ENCODE measurements at places on chromosomes 3 and 15.

GRCh38 chr15:62979252-62979651 is 63.3 kb upstream of the TPM1 start:
- no peak for DNase-seq

DNA sequence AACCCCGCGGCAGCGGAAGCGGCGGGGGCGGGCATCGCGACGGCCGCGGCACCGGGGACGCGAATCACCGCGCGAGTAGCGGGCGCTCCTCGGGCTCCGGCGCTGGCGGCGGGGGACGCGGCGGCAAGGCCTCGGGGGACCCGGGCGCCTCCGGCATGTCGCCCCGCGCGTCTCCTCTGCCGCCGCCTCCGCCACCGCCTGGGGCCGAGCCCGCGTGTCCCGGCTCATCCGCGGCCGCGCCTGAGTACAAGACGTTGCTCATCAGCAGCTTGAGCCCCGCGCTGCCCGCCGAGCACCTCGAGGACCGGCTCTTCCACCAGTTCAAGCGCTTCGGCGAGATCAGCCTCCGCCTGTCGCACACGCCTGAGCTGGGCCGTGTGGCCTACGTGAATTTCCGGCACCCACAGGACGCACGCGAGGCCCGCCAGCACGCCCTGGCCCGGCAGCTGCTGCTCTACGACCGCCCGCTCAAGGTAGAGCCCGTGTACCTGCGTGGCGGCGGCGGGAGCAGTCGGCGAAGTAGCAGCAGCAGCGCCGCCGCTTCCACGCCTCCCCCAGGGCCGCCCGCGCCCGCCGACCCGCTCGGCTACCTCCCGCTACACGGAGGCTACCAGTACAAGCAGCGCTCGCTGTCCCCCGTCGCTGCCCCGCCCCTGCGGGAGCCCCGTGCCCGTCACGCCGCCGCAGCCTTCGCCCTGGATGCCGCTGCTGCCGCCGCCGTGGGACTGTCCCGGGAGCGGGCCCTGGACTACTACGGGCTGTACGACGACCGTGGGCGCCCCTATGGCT is 675 bp downstream of the RBM15B start:
- peak; percentile 27 for DNase-seq

DNA sequence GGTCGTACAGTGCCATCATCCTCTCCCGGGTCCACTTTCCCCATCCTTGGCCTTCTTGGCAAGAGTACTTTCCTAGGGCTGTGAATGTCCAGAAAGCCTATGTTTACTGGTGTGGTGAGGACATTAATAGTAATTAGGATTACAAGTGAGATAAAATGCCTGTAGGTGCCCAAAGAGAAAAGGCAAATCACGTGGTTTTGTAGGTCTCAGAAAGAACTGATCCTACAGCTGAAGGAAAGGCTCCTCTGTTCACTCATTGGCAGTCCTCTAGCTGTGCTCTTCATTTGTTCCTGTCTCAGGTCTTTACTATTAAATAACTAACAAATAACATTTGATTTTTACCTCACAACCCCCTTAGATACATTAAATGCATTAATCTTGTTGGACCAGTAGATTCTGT is 220.1 kb upstream of the CBLB start:
- DNase-seq, result no peak

GRCh38 chr3:38998086-38998485 is 53.7 kb downstream of the SCN11A start:
- DNase-seq, result no peak

- no peak for DNase-seq
These were observed 261.1 kb upstream of the CBLB start for GRCh38 chr3:106129939-106130338.

GRCh38 chr3:120416868-120417267 is 33.9 kb downstream of the FSTL1 start:
- DNase-seq, result no peak

DNA sequence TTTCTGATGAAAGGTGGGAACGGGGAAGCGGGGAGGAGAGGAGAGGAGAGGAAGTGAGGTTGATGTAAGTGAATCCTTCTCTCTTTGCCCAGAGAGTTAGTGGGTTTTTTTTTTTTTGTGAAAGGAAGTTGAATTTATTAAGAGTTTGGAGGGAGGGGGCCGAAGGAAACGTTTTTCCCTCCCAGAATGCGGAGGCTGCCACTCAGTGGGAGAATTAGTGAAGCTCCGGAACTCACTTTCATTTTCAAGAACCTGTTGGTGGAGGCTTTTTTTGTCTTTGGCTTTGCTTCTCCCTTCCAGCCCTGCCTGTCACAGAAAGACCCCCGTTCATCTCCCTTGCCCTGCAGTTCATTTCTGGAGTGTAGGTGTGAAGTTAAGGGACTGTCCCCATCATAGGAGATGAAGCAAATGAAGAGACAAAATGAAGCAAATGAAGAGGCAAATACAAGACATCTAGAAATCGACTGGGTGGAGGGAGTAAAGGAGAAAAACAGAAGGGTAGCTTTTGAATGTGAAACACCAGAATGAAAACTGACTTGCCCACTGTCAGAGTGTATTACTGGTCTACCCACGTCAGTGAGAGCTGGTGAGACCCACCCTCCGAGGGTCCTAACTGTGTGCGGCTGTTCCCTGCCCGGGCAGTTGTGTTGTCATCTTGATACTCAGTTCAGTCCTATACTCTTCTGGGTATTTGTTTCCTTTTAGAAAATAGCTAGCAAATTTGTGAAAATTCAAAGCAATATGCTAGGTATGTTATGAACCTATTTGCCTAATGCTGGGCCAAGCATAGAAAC is 91.5 kb downstream of the ITPR1 start:
- DNase-seq, result no peak

- no peak for DNase-seq
These were observed 70.2 kb downstream of the EFCAB12 start for GRCh38 chr3:129358177-129358771.

DNA sequence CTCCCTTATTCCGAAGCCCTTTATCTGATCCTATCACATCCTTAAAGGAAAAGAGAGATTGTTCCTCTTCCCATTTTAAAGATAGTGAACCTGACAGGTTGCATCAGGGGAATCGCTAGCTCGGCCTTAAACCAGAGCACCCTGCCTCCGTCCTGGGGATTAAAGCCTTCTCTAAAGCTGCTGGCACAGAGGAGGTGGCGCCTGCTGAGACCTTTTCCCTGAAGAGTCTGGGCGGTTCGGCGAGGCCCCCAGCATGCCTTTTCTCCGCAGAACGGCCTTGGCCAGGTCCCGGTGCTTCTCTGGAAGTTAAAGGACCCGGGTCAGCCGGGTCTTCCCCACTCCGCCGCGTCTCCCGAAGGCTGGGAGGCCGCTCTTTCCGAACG is 593 bp downstream of the FAM219B start:
- DNase-seq, result no peak

GRCh38 chr3:120559242-120560061 is 36.7 kb upstream of the NDUFB4 start:
- DNase-seq, result no peak

DNA sequence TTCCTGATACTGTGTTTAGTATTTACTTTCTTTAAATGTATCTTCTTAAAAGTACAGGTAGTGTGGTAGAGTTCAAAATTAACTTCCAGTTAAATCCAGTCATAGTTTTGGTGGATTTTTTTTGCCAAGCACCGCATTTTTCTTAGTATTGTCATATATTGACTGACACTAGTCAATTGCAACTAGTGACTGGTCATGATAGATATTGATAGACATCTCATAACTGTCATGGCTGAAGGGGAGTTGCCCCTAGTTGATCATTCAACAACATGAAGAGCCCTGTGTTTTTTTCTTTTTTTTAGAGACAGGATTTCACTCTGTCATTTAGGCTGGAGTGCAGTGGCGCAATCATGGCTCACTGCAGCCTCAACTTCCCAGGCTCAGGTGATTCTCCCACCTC is 22.1 kb downstream of the RAB8B start:
- DNase-seq, result no peak

GRCh38 chr3:186965141-186965879 is 35.0 kb downstream of the ST6GAL1 start:
- no peak for DNase-seq
